ENCODE measurements at places on chromosomes 16 and 17.

DNA sequence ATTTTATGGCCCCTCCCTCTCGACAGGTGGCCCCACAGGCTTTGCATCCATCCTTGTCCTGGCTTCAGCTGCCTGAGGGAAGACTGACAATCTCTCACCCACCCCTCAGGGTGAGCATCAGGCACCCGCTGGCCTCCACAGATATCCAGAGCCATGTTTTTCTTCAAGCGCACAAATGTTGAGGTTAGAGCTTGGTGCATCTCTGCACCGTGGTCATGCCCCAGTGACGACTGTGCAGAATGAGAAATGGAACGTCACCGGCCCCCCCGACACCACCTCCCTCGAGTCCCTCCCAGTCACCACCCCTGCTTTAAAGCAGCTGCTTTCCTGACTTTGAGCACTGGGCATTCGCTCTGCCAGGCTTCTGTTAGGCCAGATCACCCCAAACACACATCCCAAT is 19.8 kb upstream of the TIMP2 start:
- DNase-seq = no peak

GRCh38 chr16:55836158-55836611 is 3.3 kb upstream of the CES1 start:
- no peak for DNase-seq

DNA sequence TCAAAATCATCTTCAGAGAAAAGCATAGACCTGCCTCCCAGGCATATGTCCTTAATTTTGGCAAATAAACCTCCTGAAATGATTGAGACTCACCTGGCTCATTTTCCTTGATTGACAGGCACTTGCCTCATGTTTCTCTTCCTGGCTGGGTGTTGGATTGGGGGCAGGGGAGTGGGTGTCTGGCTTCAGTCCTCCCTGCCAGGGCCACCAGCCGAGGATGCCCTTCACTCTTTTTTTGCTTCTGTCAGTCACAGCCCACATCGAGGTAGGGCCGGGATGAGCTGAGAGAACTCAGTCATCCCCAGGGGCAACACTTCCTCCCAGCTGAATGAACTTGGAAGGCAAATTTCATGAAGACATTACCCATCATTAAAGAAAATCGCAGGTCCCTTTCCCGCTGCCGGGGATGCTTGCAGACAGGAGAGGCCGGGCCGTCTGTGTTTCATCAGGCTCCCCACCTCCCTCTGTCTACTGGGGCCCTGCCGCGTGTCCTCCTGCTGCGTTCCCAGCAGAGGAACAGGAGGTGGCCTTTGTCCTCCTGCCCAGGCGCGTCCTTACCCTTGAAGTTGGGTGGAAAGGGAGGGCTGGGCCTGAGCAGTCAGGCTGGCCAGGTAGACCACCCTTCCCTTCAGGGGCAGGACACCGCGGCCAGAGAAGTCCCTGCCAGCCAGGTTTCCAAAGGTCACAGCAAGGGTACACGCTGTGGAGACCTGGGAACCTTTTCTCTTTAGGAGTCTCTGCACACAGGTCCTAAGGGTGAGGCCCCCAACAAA is 11.2 kb upstream of the DNAH17 start:
- DNase-seq = no peak

GRCh38 chr16:72848759-72849664 is 198.9 kb downstream of the ZFHX3 start:
- DNase-seq = peak; percentile 62

DNA sequence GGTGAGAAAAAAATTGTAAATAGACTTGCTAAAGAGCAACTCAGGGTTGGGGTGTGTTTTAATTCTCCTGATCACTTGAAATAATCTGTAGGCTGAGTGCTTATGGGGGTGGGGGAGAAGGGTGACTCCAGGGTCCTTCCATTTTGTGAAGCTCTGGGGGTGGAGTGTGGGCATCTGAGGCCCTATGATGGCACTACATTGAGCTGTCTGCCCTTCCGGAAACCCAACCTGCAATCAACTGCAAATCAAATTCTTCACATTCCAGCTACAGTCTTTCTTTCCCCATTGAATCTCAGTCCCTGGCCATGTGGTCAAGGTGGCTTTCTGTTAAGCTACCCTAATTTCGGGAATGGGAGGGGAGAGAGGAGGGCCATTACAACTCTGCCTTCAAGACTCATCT is 6.0 kb upstream of the CDC6 start:
- no peak for DNase-seq

DNA sequence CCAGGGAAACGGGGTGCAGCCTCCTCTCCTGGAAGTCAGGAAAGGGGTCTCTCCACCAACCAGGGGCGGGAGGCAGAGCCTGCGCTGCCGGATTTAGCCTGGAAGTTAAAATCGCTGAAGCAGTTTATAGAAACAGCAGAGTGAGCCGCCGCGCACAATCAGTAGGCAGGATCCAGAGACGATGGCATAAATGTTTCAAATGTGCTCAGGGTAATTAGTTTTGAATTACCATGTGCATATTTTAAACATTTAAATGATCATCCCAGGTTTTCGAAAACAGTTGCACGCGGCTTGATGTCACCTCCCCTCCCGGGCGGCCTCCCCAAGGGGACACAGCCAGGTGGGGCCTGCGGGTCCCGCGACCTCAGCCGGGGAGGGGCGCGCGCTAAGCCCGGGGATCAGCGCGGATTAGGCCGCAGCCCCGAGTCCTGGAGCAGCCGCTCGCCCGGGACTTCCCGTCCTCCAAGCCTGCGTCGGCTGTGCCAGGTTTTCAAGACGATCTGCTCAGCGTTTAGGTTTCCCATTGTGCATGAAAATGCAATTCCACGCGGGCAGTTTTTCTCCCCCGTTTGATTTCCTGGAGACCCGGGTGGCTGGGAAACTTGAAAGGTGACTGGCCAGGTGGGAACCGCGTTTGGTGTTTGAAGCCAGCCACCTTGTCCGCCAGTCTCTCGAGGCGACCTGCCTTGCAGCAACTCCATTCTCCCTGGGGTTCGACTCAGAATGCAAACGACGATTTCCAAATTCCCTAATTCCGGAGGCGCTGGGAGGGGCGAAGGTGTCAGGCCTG is 78.3 kb downstream of the RPA1 start:
- no peak for DNase-seq
